Dermis microvascular lymphatic vessel endothelial cell (primary cell): ENCODE measurements at places on chromosomes 16 and 17.

DNA sequence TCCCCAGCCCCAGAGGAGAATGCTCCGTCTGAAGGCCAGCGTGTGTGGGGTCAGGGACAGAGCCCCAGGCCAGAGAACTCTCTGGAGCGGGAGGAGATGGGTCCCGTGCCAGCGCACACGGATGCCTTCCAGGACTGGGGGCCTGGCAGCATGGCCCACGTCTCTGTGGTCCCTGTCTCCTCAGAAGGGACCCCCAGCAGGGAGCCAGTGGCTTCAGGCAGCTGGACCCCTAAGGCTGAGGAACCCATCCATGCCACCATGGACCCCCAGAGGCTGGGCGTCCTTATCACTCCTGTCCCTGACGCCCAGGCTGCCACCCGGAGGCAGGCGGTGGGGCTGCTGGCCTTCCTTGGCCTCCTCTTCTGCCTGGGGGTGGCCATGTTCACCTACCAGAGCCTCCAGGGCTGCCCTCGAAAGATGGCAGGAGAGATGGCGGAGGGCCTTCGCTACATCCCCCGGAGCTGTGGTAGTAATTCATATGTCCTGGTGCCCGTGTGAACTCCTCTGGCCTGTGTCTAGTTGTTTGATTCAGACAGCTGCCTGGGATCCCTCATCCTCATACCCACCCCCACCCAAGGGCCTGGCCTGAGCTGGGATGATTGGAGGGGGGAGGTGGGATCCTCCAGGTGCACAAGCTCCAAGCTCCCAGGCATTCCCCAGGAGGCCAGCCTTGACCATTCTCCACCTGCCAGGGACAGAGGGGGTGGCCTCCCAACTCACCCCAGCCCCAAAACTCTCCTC is 10.4 kb downstream of the CX3CL1 start:
- no peak for DNase-seq

DNA sequence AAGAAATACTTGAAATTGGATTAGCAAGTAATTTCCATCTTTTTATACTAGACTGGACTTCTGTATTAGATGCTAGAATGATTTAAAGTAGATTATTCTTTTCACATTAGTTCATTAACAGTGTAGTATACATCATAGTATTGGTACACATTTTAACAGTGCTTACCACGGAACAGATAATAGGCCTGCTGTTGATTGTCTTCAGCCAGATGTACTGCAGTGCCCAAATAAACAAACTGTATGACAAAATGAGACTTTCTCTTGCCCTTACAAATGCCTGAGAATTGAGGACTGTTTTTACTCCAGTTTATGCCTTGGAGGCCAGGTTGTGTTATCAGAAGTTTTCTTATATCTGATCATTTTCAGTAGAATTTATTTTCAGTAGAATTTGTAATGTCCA is 631 bp downstream of the EVI2A start:
- DNase-seq: no peak

- DNase-seq: no peak
These were observed 3.4 kb downstream of the CMTM4 start for GRCh38 chr16:66693149-66693548.

DNA sequence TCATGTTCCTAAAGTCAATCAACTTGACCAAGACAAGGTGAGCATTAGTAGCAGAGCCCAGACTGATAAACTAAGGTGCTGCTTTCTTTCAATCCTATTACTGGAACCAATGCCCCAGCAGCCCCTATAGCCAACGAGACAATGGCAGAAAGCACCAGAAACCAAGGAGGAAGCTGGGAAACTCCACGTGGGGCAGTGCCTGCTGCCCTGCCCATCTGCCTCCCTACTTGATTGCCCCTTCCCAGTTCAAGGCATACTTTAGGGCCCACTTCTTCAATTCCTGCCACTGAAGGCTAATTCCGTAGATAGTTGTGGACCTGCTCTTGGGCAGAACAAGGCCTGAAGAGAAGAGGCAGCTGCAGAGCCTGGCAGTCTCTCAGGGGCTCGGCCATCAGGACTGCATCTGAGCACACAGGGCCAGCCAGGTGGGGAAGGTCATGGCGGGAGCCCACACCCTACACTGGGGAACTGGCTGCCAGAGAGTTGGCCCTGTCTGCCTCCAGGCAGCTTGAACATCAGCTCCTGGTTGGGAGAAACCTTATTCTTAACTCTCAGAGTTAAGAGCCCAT is 30.9 kb downstream of the WSB1 start:
- DNase-seq: no peak

DNA sequence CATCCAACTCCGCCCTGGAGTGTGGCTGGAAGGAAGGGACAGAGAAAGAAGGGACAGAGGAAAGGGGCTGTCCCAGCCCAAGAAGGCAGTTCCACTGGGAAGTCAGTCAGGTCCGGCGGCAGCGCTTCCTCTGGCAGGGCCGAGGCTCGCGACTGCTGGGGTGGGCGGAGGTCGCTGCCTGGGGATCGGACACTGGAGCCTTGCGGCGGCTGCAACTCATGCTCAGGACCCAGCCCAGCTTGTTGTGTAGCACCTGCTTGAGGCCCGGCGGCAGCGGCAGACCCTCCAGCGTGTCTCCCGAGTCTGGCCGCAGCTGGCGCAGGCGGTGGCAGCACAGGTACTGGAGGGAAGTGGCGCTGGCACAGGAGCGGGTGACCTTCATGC is 4.0 kb upstream of the MRPS34 start:
- DNase-seq: no peak

DNA sequence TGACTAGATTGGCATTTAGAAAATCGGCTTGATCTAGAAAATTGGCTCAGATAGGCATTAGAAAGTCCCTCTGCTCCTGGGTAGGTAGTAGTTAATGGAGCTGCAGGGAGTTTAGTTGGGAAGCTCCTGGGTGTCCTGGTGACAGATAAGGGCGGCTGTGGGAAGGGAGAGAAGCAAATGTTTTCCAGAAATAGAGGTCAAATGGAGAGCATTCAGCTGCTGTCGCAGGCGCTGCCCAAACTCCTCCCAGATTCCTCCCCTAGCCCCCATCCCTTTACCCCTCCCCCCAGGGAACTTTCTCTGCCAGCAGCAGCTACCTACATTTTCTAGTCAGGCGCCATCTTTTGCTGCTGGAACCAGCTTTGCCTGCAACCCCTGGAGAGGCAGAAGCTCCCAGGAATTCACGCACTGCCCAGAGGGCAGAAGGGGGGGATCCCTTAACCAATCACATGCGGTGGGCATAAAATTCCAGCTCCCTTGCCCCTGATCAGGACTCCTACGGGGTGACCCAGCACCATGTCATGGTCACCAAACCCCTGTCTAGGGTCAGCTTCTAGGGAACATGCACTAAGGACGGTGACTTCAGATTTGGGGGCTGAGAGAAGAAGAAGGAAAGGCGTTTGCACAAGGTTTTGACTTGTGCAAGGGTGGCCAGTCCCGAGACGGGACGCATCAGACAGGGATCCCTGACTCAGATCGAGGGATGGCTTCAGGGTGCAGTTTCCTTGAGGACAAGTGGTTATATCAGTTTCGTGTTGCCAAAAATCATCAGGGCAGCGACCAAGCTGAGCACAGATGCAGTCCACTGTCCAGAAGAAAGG is 43.8 kb downstream of the SOCS1 start:
- no peak for DNase-seq

DNA sequence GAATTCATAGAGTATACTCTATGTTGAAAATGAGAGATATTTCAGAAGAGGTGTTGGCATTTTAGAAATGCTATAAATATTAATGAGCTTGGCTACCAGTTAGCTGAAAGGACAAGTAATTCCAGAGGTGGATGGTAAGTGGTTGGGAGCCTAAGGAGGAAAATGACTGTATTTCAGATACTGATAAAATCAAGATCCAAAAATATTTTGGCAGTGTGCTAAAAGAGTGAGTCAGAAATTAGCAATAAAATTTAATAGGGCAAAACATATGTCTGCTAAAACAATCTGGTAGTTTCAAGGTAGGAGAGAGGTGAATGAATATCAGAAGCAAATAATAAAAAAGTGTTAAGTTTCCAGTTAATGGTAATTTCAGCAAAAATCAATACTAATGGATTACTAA is 1287.9 kb downstream of the CDH8 start:
- DNase-seq: no peak

GRCh38 chr17:10197721-10198508 is 491 bp downstream of the GAS7 start:
- no peak for DNase-seq

DNA sequence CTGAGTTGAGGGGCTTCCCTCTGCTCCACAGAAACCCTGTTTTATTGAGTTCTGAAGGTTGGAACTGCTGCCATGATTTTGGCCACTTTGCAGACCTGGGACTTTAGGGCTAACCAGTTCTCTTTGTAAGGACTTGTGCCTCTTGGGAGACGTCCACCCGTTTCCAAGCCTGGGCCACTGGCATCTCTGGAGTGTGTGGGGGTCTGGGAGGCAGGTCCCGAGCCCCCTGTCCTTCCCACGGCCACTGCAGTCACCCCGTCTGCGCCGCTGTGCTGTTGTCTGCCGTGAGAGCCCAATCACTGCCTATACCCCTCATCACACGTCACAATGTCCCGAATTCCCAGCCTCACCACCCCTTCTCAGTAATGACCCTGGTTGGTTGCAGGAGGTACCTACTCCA is 26.0 kb downstream of the STH start:
- no peak for DNase-seq

DNA sequence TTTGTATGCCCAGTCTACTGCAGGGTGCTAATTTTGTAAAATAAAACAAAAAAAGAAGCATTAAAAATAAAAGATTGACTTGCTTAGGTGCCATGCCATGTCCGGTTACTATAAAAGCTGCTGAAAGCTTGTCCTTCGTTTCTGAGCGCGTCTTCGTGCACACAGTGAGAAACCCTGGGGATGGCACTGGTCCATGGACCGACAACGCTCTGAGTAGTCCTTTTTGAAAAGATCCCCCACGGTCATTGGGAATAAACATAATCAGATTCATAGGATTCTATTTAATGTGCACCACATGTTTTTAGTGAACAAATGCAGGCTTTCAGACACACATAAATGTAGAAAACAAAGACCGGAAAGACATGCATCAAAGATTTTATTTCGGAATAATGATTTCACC is 146.3 kb downstream of the XYLT1 start:
- DNase-seq: no peak

- no peak for DNase-seq
These were observed 53.3 kb upstream of the MSI2 start for GRCh38 chr17:57203040-57203439.

GRCh38 chr17:61574542-61575351 is 16.3 kb downstream of the NACA2 start:
- peak; percentile 25 for DNase-seq

DNA sequence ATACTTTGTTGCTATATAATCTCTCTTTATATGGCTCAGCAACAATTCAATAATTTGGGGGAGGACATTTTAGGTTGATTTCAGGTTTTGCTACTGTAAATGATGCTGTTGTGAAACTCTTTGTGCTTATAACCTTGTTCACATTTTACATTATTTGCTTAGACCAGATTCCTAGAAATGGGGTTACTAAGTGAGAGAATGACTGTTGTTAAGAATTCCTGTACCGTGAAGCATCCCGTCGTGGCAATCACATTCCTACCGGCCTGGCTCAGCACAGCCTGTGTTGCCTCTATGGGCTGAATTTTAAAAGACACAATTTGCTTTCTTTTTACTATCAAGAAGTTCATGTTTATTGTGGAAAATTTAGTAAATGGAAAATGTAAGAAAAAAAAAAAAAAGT is 31.4 kb downstream of the B9D1 start:
- no peak for DNase-seq
